IMR-90 (cell line): ENCODE measurements at places on chromosomes 16 and 17. TPM values are rescaled to one million over a fixed set of nuclear protein-coding genes. Genes with fewer than 3 reads are reported as not detected.

VAT1L gene
- polyA plus RNA-seq, result 14.1 and 15.4 TPM in 2 replicates

NPIPA2 gene
- polyA plus RNA-seq, result 0.23 and 0.27 TPM in 2 replicates

IGSF6 gene
- polyA plus RNA-seq, result not detected in 2 replicates

CA5A gene
- polyA plus RNA-seq, result not detected in 2 replicates

C16orf54 gene
- polyA plus RNA-seq, result not detected in 2 replicates

ANKRD40CL gene
- not detected in 2 replicates for polyA plus RNA-seq

ACAP1 gene
- polyA plus RNA-seq, result 2.1 and 2.3 TPM in 2 replicates

MMP15 gene
- 0.56 and 0.69 TPM in 2 replicates for polyA plus RNA-seq

DYNLRB2 gene
- not detected in 2 replicates for polyA plus RNA-seq

KRTAP9-2 gene
- not detected in 2 replicates for polyA plus RNA-seq

CNGB1 gene
- polyA plus RNA-seq, result not detected in 2 replicates

OR1F1 gene
- polyA plus RNA-seq, result 0.12 and 0.27 TPM in 2 replicates

TBC1D3G gene
- polyA plus RNA-seq, result not detected in 2 replicates

YBX2 gene
- 0.17 TPM in 1 of 2 replicates, not detected in the other for polyA plus RNA-seq

MYH8 gene
- not detected in 2 replicates for polyA plus RNA-seq

KLHL10 gene
- 0.07 TPM in 1 of 2 replicates, not detected in the other for polyA plus RNA-seq

PHF23 gene
- polyA plus RNA-seq, result 54.4 and 58.5 TPM in 2 replicates

PRSS21 gene
- polyA plus RNA-seq, result 0.21 and 0.47 TPM in 2 replicates

TMEM106A gene
- polyA plus RNA-seq, result 7.4 and 7.5 TPM in 2 replicates

OR1A1 gene
- polyA plus RNA-seq, result not detected in 2 replicates

PRSS33 gene
- not detected in 2 replicates for polyA plus RNA-seq

FAM171A2 gene
- 5.9 and 8.1 TPM in 2 replicates for polyA plus RNA-seq

SYT17 gene
- not detected in 2 replicates for polyA plus RNA-seq

COX11 gene
- polyA plus RNA-seq, result 23.6 and 34.7 TPM in 2 replicates

SEC14L5 gene
- polyA plus RNA-seq, result 0.07 TPM in 1 of 2 replicates, not detected in the other

ARL5C gene
- polyA plus RNA-seq, result not detected in 2 replicates

EPX gene
- not detected in 2 replicates for polyA plus RNA-seq

CIITA gene
- polyA plus RNA-seq, result 0.04 and 0.10 TPM in 2 replicates

PPP1R27 gene
- 0.20 and 0.21 TPM in 2 replicates for polyA plus RNA-seq

PITPNM3 gene
- polyA plus RNA-seq, result 1.7 and 2.0 TPM in 2 replicates

SRL gene
- 0.04 and 0.14 TPM in 2 replicates for polyA plus RNA-seq

RGS11 gene
- polyA plus RNA-seq, result 0.48 and 0.49 TPM in 2 replicates

SLC16A13 gene
- 2.2 and 2.3 TPM in 2 replicates for polyA plus RNA-seq

ITGB4 gene
- 0.27 and 0.39 TPM in 2 replicates for polyA plus RNA-seq

UBB gene
- polyA plus RNA-seq, result 2,561 and 3,167 TPM in 2 replicates

SLC52A1 gene
- polyA plus RNA-seq, result not detected in 2 replicates
